ENCODE measurements at places on chromosomes 3 and 15.

DNA sequence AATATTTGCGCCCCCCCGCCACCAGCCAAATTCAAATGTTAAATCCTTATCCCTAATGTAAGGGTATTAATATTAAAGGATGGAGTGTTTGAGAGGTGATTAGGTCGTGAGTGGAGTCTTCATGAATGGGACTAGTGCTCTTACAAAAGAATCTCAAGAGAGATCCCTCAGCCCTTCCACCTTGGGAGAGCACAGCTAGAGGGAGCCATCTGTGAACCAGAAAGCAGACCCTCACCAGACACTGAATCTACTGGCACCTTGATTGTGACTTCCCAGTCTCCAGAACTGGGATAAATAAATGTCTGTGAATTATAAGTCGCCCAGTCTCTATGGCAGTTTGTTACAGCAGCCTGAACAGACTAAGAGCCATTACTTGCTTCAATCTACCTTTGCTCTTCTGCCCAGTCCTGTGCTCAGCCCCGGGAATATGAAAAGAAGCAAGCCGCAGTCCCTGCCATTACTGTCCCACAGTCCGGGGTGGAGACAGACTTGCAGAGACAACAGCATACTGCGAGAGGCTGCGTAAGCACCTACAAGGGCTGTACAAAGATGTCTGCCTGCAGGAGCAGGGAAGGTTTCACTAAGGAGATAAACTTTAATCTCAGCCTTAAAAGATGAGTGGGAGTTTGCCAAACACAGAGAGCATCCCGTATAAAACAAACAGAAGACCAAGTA, 110.7 kb upstream of the TMCO5A start:
- no peak for DNase-seq

- no peak for DNase-seq
Measured at GRCh38 chr15:63675263-63675662, 78.1 kb downstream of the FBXL22 start.

DNA sequence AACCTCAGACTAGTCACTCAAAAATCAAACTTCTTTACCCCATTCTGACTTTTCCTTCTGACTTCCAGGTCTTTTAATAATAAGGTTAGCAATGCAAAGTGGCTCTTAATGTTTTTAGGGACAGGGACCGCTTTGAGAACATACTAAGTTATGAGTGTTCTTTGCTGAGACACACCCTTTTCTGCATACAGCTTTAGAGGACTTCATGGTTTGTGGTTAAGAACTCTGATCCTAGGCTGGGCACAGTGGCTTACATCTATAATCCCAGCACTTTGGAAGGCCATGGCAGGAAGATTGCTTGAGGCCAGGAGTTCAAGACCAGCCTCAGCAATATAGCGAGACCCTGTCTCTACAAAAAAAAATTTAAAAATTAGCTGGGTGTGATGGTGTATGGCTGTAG, 85.8 kb upstream of the CACNA2D3 start:
- DNase-seq: no peak

- no peak for DNase-seq
Measured at GRCh38 chr3:57335283-57335938, 42.9 kb upstream of the ASB14 start.

DNA sequence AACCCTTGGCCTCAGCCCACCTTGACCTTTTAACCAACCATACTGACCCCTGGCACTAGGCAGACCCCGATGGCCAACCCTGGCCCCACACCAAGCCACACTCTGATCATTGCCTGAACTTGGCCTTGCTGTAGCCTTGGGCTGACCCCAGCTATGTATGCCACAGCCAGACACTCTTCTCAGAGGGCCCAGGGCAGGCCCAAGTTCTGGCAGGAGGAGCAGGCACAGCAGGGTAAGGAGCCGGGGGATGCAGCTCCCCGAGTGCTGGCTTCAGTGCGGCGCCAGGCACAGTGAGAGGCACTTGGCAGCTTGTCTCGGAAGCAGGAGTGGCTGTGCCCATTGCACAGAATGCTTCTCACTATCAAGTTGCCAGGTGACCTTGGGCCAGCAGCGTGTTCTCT, 22.3 kb downstream of the PRR20G start:
- no peak for DNase-seq

GRCh38 chr3:129085818-129086217, 25.2 kb downstream of the GP9 start:
- DNase-seq: no peak

GRCh38 chr3:147914532-147914931, 505.4 kb downstream of the ZIC1 start:
- DNase-seq: no peak

All from effector memory CD8-positive, alpha-beta T cell (primary cell).